H4 (cell line): ENCODE measurements at places on chromosomes 4 and X.

DNA sequence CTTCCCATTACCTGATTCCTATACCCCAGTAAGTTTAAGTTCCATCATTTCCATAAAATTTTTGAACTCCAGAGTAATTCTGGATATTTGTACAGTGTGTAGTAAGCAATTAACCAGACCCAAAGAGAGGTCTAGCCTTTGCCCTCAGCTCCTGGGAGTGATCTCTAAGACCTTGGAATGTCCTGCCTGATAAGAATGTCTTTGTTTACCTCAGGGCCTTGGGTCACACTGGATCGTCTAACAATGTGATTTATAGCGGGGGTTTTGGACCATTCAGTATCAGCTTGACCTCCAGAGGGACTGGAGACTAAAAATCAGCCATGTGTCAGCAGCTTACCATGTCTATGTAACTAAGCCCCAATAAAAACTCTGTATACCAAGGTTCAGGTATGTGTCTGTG, 330.9 kb upstream of the PPP1R2C start:
- DNase-seq: no peak

DNA sequence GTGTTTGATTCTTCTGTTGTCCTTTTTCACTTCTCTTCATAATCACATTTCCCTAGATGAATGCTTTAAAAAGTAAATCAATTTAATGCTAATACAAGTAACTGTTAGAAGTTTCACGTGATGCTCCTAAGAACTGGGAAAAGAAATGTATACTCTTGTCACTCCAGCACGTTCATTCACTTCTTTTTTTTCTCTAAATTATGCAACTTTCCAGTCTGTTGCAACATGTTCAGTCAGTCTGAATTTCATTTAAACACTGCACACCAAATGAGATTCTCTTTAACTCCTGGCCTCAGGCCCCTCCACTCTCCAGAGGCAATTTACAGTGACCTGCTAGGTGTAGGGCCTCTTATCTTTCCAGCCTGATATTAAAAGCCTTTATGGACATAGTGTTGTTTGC, 321.9 kb downstream of the HS3ST1 start:
- no peak for DNase-seq

DNA sequence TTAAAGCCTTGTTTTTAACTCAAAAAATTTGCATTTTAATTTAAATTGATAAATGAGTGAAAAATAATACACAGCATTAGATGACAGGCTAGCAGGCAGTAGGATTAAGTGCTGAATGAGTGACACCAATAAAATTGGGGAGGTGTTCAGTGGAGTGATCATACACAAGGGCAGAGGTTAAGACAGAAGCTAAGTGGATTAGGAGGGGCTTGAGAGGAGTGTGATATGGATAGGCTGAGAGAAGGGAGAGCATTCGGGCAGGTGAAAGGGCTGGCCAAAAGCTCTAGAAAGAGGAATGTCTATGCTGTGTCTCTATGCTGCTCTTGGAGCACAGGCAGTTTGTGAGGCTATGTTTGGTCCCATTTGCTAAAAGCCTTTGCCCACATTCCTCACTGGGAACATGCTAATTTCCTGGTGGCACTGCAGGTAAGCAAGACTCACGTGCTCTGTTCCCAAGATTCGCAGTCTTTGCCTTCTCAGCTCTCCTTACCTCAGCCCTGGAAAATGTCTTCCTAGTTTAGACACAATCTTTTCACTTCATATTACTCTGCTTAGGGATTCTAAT, 52.8 kb upstream of the CCSER1 start:
- DNase-seq: no peak

DNA sequence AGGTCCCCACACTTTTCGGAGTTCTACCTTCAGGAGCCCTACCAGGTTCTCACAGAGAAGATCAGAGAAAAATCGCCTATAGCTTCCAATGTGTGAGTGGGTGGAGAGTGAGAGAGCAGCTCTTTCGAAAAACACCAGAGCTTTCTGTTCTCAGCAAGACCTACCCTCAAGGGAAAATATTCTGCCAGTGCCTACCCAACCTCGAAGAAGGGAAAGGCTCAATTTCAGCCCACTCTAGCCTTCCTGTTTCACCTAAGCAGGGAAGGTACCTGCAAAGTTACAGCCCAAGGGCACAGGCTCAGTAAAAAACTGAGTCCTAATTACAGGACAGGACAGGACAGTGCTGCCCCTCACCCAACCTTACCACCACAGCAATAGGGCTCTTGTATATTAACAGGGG, 104.0 kb upstream of the WDR17 start:
- DNase-seq: no peak

DNA sequence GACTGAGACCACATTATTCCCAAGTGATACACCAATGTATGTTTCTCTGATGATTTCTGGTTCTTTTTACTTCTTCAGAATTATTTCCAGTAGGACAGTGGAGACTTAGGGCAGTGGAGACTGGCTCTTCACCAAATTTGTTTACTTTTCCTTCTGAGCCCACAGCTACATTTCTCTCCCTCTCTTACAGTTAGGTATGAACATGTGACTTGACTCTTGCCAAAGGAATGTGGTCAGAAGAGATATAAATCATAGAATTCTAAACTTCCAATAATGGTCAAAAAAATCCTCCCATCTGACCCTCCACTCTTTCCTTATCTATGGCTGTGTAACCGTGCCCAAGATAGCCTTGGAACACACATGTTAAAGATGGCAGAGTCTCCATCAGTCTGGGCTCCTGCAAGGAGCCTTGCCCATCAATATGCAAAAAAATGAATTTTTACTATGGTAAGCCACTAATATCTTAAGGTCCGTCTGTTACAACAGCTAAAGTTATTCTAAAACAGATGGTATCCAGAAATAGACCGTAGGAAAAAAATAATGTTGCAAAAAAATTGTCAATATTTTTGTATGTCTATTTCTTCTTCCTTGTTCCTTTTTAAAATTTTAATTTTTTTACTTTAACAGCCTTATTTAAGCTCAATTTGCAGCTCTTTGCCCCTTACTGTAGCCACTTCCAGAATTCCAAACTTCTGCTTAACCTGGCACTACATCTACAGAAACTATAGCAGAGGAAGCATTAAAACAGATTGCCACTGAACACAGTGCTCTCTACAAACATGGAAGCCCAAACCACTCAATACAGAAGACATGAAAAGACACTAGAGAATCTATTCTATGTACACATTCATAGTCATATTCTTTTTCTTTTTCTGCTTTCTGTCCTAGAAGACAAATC, 260.7 kb downstream of the COL25A1 start:
- no peak for DNase-seq

DNA sequence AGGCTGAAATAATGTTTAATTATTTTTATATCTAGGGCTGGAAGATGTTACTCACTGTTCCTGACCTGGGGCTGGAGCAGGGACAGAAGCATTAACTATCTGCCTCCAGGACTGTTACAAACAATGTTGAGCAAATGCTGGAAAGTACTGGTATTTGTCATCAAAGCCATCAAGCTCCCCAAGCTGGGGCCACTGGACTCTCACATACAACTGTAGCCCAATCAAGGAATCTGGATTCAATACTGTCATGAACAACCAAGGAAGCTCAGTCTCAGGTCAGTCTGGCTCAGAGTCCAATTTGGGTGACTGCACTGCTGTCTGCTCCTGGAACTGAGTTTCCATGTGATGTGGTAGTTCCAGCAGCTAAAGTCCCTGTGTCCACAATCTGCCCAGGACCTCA, 50.4 kb downstream of the APOO start:
- DNase-seq: no peak

GRCh38 chr4:99402765-99403164, 32.4 kb downstream of the ADH7 start:
- DNase-seq: no peak

DNA sequence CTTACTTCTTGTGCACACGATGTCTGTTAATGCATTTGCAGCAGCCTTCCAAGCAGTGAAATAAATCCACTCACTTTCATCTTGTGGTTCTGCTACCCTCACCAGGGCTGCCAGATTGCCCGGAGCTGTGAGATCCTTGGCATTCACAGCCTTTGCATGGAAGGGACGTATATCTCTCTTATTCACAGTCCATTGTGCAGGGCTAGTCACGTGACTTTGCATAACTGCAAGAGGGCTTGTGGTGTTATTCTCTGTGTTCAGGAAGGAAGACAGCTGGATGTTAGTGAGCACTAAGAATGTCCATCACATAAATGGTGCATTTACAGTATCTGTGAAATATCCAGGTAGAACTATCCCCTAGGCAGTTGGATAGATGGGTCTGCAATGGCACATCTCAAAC, 96.5 kb upstream of the BEND4 start:
- no peak for DNase-seq

- no peak for DNase-seq
These were observed 21.0 kb upstream of the GEMIN8 start for GRCh38 chrX:14050709-14051108.

- DNase-seq: no peak
These were observed 494.0 kb downstream of the PDGFC start for GRCh38 chr4:156477636-156478035.

DNA sequence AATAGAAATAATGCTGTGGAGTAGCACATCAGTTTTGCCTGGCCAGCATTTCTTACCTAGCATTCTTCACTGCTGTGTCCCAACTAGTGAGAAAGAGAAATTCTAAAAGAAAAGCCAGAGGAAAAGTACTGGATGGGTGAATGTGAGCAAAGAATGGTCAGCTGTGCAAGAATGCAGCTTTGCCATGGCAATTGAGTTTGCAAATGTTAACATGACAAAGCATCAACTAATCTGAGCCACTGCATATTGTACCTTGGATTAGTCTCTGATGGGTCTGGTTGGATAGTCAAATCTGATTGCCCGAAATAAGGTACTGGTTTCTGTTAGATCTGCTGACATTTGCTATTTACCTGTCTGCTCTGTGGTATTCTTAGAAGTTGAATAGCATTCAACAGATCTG, 38.7 kb downstream of the ADD1 start:
- DNase-seq: no peak

GRCh38 chr4:577499-578450, 1.7 kb upstream of the TMEM271 start:
- DNase-seq: peak; percentile 70

DNA sequence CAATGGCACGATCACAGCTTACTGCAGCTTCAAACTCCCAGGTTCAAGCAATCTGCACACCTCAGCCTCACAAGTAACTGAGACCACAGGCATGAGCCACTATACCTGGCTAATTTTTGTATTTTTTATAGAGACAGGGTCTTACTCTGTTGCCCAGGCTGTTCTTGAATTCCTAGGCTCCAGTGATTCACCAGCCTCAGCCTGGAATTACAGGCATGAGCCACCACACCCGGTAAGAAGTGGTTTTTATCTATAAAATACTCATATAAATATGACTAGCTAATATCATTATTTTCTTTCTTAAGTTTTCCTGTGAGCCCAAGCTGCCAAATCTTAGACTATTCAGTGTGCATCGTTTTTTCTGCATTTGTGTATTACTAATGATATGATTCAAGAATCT, 4.4 kb downstream of the SCFD2 start:
- DNase-seq: no peak

GRCh38 chr4:82798168-82799005, at the start of gene SCD5:
TSS of gene SCD5 (minus strand) at chr4:82798796. CDS start at chr4:82798537, 259 bp downstream.
- DNase-seq: peak; percentile 50

- no peak for DNase-seq
These were observed 60.1 kb downstream of the SH3RF1 start for GRCh38 chr4:169210504-169211118.

GRCh38 chr4:141692081-141692480, 55.7 kb downstream of the IL15 start:
- no peak for DNase-seq

GRCh38 chr4:76784237-76784636, 113.7 kb downstream of the SOWAHB start:
- no peak for DNase-seq

DNA sequence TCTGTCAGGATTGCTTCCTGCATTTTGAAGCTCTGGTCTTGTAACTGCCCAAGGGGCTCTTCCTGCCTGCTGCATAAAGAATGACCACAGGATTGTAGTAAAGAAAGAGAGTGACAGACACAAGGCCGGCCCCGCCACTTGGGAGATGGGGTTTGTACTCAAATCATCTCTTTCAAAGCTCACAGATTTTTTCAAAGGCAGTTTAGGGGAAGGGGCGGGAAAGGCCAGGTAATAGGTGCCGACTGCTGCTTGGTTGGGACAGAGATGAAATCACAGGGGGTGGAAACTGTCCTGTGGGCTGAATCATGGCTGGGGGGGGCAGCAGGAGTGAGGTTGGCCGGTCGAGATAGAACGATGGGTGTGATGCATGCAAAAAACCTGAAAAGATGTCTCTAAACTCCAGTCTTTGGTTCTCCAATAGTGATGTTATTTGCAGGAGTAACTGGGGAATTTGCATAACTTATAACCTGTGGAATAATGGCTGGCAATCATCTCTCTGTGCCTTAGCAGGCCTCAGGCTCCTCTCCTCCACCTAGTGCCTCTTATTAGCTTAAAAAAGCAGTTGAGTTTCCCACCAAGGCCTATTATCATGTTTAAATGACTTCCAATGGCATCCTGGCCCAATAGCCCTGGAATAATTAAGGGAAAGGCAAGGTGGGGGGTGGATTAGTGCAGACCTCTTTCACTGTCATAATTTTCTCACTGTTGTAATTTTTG, 778.4 kb upstream of the FRG1 start:
- no peak for DNase-seq

- DNase-seq: peak; percentile 71
These were observed 229.2 kb downstream of the PTTG2 start for GRCh38 chr4:38189445-38189844.

DNA sequence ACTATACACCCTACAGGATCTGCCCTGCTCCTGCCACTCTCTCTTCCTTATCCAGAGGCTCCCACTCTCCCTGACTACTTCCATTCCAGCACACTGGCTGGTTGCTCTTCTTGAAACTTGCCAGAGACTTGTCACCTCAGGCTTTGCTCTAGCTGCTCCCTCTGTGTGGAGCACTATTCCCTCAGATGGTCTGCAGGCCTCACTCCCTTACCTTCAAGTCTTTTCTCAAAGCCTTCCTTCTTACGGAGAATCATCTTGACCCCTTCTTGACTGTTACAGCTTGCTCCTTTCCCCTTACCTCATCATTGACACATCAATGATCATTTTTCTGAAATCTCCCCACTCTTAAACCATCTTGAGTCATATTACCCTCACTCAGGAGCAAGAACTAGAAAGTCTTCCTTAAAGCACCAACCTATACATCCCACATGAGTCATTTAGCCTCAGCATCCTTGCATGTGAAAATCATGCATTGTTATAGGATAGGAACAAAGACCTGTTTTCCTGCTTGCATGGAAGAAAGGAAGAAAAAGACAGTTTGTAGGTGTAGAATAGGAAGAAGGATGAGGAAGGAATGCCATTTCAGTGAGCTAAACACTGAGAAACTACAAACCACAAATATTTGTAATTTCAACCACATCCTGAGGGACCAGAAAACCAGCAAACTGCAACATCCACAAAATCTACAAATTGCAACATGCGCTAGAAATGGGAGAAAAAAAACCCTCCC, 55.7 kb downstream of the ANTXR2 start:
- DNase-seq: peak; percentile 85

DNA sequence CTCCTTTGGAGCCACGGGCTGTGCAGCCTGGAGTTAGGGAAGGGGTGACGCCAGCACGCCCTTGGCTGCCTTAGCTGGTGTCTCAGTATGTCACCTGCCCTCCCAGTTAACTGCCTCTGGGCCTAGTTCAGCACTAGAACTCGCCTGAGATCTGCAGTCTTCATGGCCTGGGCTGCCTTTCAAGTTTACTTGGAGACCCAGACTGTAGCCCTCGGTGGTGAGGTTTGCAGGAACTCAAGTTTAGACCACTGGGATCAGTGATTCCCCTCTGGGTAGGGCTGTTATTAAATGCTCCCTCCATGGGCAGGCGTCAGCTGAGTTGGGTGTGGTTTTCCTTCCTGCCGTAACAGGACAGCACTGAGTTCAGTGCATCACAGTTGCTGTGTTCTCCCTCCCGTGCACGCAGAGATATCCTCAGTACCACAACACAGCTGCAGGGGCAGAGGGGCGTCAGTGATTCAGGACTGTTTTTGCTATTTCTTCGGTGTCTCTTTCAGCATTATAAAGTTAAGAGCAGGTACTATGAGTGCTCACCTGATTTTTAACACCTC, 30.5 kb downstream of the PLAC8 start:
- DNase-seq: no peak
